ENCODE measurements at places on chromosomes 11 and 22. TPM values are rescaled to one million over a fixed set of nuclear protein-coding genes. Genes with fewer than 3 reads are reported as not detected.

- DNase-seq = no peak
Measured at GRCh38 chr11:124085583-124085982, 29.7 kb upstream of the VWA5A start.

DNA sequence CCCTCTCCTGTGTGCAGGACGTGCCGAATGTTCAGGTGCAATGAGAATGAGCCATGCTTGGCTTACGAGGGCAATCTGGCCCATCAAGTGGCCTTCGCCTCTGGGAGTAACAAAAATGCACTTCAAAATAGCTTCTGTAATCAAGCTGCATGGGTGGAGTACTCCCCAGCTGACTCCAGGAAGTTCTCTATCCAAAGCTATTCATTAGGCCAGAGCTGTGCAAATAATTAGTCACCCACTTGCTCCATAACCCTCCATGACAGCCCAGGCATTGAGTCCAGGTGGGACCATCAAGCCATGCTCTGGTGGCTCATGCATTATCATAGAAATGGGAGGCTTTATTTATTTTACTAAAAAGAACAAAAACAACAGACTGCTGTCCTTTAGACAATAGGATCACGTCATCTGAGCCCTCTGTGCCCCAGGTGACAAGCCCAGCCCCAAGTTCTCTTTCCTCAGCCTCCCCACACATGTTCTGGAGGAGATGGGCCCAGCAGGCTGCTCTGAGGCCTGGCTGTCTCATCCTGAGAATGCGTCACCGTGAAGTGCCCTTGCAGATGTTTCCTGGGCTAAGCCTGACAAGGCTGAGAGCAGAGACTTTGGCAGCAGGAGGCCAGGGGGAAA is 244.7 kb downstream of the ETS1 start:
- no peak for DNase-seq

DNA sequence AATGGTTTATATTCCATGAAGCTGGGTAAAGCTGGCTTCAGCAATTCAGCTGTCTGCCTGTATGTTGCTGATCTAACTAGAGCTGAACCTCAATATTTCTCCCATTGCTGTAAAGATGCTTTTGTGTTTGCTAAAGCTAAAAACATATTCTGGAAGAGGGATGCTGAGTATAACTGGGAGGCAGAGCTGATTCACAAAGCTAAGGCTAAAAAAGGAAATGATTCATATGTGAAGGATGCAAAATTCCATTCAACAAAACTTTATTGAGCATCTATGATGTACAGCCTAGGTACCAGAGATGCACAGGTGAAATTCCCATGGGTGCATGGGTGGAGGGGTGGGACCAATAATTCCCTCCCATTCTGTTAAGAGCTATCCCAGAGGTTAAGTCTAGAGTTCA is 193.9 kb downstream of the KIF18A start:
- no peak for DNase-seq

DNA sequence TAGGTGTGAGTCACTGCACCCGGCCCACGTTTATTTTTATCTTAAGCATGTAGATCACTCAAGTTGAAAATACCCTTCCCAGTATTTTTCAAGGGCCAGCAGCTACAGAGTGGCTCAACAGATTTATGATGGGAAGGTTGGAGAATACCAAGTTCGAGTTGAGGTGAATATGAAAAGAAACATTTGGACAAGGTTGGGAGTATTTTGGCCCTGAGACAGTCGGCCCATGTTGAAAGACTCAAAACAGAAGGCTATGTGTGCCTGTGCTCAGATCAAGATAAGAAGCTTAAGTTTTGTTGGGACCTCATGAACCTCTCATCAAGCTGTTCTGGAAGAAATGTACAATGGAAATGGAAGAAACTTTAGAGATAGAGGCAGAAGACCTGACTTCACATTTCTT is 199.1 kb downstream of the DBX1 start:
- no peak for DNase-seq

DNA sequence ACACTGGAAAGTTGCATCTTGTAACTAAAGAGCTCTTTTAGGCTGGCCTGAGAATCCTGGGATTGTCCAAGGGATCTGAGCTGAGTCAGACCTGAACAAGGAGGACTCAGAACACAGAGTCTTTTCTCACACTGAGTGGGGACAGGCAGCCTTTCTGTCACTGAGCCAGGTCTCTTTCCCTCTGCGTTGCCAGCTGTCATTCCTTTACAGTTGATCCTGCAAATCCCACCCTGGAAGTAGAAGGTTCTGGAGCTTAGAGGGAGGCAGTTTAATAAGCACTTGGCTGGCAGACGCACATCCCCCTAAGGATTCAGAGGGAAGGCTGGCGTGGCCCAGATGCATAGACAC is 76.3 kb upstream of the SUSD2 start:
- no peak for DNase-seq

GRCh38 chr11:2586087-2586792 is 113.6 kb downstream of the KCNQ1OT1 start:
- no peak for DNase-seq

GRCh38 chr22:49894322-49895054 is 23.8 kb downstream of the ALG12 start:
- DNase-seq = no peak

DNA sequence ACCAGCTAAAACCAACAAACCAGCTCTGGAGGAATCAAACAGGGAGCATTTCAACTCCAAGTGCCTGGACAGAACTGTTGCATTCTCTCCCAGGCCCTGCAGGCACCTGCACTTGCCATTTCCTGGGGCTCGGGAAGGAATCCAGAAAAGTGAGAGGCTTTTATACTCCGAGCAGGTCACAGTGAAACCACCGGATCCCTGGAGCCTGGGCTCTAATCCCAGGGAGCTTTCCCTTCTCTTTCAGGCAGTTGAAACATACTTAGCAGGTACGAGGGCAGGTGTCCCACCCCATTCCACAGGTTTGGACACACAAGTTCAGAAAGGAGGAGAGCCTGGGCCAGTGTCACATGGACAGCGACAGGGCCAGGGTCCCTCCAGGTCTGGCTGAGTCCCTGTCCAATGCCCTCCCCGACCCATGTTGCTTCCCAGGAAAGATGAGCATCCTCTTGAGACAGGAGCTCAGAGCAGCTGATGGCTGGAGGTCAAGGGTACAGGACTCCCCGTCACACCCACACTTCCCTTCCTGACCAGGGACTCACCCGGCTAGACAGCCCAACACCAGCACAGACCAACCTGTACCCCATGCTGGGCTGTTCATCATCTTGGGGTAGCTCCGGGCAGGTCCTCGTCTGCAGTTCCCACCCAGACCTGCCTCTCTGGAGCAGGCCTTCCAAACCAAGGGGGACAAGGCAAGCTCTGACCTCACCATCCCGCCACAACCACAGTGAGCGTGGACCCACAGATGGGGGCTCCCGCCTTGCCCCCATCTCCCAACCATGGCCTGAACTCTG is 49.9 kb upstream of the CD5 start:
- DNase-seq = no peak

- DNase-seq = peak; percentile 23
Measured at GRCh38 chr11:70568035-70568813, 169.9 kb downstream of the CTTN start.

- DNase-seq = no peak
Measured at GRCh38 chr11:73223998-73224730, 6.1 kb downstream of the P2RY2 start.

GRCh38 chr11:33877038-33877437 is 14.8 kb downstream of the LMO2 start:
- no peak for DNase-seq

DNA sequence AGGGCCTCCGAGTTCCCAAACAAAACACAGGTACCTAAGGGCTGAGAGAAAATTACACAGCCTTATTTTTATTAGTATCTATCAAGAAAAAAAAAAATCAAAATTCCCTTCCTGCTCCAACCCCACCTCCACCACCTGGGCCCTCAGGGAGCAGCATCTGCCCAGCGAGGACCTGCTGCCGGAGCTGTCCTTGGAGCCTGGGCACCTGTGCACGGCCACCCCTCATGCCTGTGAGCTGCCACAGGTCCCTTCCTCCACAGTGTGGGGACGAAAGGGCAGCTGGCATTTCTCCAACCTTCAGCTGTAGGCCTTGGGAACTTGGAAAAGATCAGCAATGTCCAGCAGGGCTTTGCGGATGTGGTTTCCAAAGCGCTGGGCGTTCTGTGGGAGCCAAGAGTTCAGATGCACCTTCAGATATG is 6.3 kb upstream of the SYCE3 start:
- DNase-seq = no peak

DNA sequence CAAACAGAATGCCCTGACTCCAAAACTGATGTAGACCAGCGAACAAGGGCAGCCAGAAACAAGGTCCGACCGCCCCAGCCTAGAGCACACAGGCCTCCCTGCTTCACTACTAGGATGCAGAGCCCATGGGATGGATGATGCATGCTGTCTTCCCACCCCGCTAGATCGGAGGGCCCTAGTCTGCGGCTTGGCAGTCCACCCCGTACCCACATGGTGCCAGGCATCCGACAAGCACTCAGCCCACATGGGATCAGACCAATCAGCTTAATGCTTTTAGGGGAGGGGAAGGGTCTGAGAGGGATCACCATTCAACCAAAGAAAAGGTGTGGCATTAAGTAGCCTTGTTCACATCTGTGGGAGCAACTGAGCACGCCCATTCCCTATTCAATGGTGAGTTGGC is 30.6 kb downstream of the PISD start:
- no peak for DNase-seq

- DNase-seq = no peak
Measured at GRCh38 chr11:7576726-7577290, 63.0 kb downstream of the PPFIBP2 start.

GRCh38 chr22:36991206-36991605 is 28.0 kb downstream of the TST start:
- DNase-seq = no peak

DNA sequence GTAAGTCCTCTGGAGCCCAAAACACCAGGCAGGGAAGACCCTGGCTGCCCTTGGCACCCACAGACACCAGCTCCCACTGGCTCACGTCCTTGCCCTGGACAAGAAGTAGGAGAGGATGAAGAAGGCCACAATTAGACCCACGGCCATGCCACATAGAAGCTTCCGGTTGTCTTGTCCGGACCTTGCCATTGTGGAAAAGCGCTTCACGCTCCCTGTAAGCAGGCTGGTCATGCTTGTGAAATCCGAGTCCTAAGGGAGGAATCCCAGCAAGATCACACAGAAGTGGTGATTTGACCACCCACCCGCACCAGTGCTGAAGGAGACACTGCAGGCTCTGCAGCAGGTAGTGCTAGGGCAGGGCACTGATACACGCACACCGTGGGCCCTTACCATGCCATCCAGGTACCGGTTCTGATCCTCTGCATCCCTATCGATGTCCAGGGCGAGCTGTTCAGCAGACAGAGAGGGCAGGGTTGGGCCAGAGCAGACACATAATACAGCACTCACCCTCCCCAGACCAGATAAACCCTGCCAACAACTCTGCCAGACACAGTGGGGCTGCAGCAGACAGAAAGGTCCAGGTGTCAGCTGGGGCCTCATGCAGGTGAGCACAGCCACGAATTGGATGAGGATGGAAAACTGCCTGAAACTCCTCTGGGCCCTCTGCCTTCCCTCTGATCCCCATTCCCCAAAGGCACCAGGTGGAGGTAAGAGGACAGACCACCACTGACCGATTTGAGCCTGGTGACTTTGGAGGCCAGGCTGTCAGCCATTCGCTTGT is 1.8 kb downstream of the BET1L start:
- no peak for DNase-seq

GRCh38 chr11:1103401-1104360 is 29.0 kb downstream of the MUC2 start:
- no peak for DNase-seq

GRCh38 chr22:29328566-29329500 is 13.3 kb upstream of the RASL10A start:
- no peak for DNase-seq

DNA sequence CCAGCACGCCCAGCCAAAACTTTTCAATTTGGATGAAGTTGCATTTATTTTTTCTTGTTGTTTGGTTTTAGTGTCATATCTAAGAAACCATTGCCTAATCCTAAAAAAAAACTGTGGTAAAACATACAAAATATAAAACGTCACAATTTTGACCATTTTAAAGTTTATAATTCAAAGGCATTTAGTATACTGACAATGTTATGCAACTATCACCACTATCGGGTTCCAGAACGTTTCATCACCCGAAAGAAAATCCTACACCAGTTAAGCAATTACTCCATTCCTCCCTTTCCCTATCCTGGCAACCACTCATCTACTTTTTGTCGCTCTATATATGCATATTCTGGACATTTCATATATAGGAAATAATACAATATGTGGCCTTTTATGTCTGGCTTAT is 30.5 kb upstream of the PHOX2A start:
- no peak for DNase-seq

GRCh38 chr22:36870250-36870649 is 9.4 kb downstream of the NCF4 start:
- DNase-seq = no peak

DNA sequence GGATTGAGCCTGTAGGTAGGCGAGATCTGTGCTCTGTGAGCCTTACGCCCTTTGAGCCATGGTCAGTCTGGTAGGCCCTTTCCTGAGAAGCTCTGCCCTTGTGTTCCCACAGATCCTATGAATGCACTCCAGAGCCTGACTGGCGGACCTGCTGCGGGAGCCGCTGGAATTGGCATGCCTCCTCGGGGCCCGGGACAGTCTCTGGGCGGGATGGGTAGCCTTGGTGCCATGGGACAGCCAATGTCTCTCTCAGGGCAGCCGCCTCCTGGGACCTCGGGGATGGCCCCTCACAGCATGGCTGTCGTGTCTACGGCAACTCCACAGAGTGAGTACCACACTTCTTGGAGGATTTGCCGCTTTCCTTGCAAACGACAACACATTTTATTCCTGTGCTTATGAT is 47.4 kb downstream of the MED15 start:
- no peak for DNase-seq

DNA sequence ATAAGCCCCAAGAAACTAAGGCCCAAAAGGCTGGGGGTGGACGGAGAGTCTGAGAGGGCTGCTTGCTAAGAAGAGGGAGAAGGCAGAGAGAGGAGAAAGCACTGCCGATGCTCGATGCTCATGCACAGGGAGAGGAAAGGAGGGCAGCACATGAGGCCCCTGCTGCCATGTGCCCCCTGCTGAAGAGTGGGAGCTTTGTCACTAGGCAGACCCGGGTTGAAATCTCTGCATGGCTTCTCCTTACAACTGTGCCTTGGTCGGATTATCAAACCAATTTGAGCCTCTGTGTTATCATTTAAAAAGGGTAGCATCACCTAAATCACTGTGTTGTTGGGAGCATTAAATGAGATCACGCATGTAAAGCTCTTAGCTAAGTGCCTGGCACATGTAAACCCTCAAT is 330.5 kb downstream of the NXPE2 start:
- no peak for DNase-seq

Gene CHRNA10
- total RNA-seq = 0.78 TPM

Gene ARHGAP42
- 28.5 TPM for total RNA-seq

Gene APOL1
- 16.8 TPM for total RNA-seq

Gene MS4A12
- total RNA-seq = not detected

Gene TLCD5
- total RNA-seq = 9.4 TPM

Gene CREBZF
- total RNA-seq = 88.3 TPM

Gene TSSC4
- total RNA-seq = 54.3 TPM
